Stimulated activated CD8-positive, alpha-beta memory T cell treated with anti-CD3 and anti-CD28 coated beads, Interleukin-7, amount 100 ng/mL, for 4 hours (primary cell): ENCODE measurements at places on chromosomes 11 and 22.
A peak's percentile ranks its signal among the peaks of the same experiment; 100 is the strongest.

DNA sequence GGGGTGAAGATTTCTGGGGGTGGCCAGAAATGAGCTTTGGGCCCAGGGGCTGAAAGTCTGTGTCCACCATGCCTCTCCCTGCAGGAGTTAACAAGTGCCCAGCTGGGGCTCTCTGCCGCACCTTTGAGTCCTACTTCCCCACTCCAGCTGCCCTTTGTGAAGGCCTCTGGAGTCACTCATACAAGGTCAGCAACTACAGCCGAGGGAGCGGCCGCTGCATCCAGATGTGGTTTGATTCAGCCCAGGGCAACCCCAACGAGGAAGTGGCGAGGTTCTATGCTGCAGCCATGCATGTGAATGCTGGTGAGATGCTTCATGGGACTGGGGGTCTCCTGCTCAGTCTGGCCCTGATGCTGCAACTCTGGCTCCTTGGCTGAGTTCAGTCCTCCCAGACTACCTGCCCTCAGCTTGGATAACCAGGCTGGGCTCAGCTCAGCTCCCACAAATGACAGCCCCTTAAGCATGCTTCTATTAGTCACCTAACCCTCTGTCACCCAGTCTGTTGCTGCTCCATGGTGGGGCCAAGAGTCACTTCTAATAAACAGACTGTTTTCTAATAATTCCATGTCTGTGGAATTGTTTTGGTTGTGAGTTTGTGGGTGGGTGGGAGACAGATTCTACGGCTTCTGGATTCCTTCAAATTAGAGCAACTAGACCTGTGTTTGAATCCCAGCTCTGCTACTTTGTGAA is 3.0 kb upstream of the INPPL1 start:
- DNase-seq, result no peak

DNA sequence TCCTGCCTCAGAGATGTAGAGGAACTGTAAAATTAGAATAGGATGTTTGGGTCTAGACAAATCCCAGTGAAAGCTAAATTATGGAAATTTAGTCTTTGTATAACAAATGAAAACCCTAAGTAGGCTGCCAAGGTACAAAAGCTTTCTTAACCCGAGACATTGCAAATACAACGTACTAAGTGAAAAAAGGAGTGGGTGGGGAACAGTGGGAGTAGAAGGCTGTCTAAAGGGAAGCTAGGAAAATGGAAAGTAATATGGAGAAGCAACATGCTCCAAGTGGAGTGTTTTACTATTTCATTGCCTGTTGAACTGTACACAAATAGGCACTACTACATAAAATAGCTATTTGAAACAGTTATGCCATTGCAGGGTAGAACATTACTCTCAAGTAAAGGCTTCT is 6.8 kb upstream of the LIN7C start:
- DNase-seq, result no peak

DNA sequence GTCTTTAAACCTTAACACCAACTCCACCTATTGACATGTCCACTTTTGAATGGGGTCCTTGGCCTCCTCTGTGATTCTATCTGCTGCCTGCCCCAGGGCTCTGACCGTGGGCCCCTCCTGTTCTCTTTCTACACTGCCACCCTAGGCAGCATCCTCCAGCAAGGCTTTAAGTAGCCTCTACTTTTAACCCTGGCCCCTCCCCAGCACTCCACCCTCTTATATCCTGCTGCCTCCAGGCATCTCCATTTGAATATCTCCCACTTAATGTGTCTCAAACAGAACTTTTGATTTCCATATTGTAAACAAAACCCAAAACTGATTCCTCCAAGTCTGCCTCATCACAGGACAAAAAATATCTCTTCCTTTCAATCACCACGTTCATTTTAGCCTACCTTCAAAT is 90.5 kb upstream of the ARHGAP32 start:
- no peak for DNase-seq

- no peak for DNase-seq
Observed at GRCh38 chr11:65442842-65443331, 20.3 kb downstream of the NEAT1 start.

GRCh38 chr22:17830043-17830961 is 56.0 kb upstream of the BID start:
- peak; percentile 53 for DNase-seq

GRCh38 chr22:30553971-30554370 is 7.4 kb upstream of the SEC14L6 start:
- DNase-seq, result no peak

DNA sequence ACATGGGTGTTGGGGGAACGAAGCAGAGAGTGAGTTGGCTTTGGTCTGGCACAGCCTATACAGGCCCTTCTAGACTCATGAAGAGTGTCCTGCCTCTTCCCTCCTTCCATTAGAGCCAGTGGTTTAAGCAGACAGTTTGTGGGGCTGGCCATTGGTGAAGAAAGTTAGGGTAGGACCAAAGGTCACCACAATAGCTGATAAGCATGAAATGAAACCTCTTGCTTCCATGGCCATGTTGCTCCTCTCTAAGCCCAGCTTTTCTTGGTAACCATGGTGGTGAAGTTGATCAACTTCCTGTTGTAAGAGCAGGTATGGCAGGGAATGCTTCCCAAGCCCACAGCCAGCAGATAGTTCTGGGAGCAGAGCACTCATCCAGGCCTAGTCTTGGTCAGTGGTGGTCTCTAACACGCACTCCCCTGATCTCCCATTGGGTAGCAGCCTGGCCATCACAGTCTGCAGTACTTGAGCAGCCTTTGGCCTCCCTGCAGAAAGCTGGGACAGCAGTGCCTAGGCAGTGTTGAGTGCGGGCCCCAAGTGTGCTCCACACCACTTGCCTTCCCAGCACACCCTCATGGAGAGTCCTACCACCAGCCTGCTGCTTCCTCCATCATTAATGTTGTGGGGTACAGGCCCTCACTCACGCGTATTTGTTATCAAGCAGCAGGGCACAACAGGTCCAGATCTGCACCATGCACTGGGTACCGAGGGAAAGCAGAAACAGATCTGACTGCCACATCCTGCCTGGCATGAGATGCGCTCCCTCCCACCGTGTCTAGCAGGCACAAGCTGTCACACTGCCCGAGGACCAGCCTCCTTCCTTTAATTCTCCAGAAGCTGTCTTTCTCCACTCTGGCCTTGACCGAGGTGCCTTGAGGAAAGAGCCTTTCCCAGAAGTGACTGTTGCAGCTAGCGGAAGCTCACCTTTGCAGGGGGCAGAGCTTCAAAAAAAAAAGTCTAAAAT is 65.8 kb upstream of the SUSD2 start:
- no peak for DNase-seq

GRCh38 chr11:61732705-61733104 is 19.7 kb upstream of the MYRF start:
- DNase-seq, result no peak

DNA sequence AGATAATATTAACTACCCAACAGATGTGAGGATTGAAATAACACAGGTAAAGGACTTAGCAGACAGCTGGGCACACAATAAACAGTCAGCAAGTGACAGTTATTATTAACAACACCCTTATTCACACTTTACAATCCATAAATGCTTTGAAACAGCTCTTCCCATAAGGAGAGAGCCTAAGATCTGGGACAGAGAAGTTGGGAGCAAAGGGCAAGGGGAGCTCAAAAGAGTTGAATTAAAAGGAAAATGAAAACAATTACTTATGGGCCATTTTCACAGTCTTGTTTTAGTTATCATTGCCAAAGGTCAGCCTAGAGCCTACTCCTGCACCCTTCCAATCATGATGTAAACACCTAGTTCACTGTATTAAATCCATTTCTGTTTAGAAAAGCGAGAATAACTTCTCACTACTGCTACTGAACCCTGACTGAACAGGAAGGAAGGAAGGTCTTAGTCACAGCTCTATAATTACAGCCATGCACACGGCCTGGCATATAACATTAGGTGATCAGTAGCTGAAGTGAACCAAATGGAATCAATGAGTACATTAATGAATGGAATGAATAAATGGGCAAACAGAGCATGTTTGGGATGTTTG is 111.3 kb downstream of the PLEKHA7 start:
- DNase-seq, result no peak

DNA sequence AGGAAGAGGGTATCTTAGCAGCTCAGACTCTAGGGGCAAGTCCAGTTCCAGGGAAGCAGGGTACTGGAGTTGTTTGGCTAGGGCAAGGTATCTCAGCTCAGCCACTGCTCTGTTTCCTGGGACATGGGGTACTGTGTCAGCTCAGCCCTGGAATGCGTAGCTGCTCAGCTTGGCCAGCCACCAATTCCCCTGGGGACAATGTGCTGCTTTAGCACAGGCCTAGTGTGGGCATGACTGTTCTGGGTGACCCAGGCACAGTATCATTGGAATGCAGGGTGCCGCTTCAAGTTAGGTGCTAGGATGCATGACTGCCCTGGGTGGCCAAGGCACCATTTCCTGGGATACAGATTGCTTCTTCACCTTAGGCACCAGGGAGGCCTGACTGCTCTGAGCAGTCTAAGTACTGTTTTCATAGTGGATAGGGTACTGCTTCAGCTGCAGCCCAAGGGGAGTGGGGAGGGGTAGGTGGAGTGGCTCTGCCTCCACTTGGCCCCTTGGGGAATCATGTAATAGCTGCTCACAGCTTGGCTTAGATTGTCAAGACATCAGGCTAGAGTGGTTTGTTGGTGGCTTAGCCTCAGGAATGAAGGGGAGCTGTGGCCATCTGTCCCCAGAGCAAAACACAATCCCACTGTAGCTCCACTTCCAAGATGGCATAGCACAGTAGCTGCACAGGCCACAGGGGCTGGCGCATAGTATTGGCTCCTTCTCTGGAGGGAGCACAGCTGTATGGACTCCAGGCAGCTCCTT is 36.0 kb downstream of the MADD start:
- no peak for DNase-seq

- DNase-seq, result no peak
Observed at GRCh38 chr22:49583886-49584505, 243.7 kb downstream of the BRD1 start.

DNA sequence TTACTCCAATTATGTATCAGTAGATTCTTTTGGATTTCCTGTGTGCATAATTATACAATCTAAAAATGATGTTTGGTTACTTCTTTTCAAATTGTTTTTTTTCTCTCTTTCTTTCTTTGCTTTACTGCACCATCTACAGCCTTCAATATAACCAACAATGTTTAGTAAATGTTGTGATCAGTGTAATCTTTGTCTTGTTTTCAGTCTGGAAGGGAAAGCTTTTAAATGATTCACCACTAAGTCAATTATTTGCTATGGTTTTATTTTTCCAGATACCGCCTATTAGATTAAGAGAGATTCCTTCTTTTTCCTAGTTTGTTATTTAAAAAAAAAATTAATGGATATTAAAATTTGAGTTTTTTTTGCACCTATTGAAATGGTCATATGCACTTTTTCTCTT is 29.8 kb upstream of the ABTB2 start:
- no peak for DNase-seq

DNA sequence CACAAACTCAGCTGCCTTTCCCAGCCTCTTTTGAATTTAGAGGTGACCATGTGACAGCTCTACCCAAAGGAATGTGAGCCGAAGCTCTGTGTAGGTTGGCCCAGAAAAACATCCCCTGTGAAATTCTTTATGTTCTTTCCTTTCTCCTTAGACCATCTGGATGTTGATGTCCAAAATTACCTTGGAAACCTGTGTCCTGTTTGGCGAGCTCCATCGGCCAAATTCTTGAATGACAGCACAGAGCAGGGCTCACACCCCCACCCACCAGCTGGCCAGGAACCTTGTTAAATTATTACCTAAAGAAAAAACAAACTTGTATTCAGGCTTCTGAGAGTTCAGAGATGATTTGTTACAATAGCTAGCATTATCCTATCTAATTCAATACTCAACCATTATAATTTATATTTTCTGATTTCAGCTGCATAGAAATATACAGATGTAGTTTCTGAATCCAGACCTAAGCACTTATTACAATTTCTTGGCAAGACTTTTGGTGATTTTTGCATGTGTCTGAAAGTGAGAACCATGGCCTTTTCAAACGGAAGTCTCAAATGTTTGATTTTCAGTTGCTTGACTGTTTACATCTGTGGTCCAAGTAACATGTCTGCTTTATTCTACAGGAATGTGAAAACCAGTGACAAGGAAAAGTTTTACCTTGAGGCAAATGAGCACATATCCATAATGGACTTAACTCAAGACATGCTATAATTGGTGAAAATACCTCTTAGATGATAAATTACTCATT is 554.2 kb downstream of the NTM start:
- DNase-seq, result no peak

DNA sequence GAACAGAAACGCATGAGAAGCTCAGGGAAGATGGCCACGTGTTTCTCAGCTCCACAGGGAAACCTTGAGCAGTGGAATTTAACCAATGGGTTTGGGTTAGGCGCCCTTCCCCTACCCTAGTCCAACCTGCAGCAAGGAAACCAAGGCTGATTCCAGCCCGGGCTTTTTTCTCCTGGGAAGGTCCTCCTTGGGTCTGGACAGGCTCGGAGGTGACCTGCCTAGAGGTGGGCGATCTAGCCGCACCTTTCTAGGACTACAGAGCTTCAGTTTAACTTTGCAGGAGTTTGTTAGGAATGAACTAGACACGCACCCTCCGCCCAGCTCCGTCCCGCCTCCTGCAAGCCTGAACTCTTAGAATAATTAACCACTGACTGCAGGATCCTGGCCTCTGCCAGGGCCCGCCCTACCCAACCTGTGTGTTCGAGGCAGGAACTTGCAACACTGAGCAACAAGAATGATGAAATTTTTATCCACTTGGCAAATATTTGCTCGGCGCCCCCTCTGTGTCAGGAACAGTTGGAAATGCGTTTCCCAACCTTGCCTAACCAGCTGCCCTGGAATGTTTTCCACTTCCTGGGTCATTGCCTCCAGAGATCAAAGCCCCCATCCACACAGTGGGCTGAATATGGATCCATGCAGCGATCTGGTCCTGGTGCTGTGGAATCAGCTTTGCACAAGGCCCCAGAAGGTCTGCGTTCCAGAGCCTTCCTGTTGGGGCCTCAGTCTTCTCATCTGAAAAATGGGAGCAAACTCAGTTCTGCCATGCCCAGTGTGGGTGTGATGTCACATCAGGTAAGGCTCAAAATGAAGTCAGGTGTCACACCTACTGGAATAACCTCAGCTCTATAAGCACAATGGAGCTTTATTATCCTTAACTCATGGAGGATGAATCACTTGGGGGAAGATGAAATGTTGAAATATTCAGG is 13.3 kb downstream of the MPST start:
- DNase-seq, result no peak
